ENCODE measurements at places on chromosomes 1 and 21.

DNA sequence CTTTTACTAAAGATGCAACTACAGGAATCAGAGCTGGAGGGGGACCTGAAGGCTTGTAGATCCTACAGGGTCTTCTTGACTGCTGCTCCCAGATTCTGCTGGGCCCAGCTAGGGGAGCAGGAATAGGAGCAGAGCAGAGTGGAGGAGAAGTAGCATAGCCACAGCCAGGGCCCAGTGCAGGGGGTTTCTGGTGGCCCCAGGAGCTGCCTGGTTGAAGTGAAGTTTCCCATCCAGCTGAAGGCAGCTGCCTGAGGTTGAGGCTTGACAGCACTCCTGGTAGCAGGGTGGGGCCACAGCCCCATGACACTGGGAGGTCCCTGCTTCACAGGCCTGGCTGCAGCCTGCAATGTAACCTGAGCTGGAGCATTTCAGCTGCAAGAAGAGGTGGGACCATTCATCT, 2.0 kb upstream of the INPP5B start:
- peaks cover 32% of the 10 kb centered on the region for H3K4me1 ChIP-seq
- no peak overlapping the region for H3K4me3 ChIP-seq
- DNase-seq, result no peak
- H3K36me3 ChIP-seq, result peaks cover 2% of the 10 kb centered on the region
- H3K27ac ChIP-seq, result peak overlapping the region; percentile 44

DNA sequence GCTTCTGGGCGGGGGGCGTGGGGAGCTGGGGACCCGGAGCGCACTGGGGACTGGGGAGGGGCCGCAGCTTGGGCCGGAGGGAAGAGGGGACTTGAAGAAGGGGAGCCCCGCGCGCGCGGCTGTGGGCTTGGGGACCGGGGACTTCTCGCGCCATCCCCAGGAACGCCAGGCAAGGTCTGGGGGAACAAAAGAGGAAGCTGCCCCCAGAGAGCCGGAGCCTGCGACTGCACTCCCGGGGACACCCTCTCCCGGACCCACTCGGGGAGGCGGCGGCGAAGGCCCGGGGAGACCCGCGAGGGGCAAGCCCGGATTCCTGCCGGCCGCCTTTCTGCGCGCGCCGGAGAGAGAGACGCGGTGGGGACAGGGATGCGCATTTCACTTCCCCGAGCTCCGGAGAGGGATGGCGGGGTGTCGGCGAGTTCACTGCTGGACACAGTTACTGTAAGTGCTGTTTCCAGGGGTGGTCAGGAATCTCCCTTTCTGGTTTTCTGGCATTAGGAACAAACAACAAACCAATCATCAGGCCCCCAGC, 732 bp downstream of the ABCG1 start:
- peaks cover 6% of the 10 kb centered on the region for H3K27me3 ChIP-seq
- peak overlapping the region; percentile 75 for H3K4me3 ChIP-seq
- DNase-seq, result peak; percentile 63
- no peaks in the 10 kb centered on the region for H3K36me3 ChIP-seq

GRCh38 chr1:173112129-173112528, 61.4 kb upstream of the TNFSF18 start:
- H3K4me1 ChIP-seq, result peaks cover 32% of the 10 kb centered on the region
- no peak overlapping the region for H3K27ac ChIP-seq
- no peaks in the 10 kb centered on the region for H3K36me3 ChIP-seq
- no peak overlapping the region for H3K4me3 ChIP-seq
- no peaks in the 10 kb centered on the region for H3K27me3 ChIP-seq
- peak; percentile 85 for DNase-seq

DNA sequence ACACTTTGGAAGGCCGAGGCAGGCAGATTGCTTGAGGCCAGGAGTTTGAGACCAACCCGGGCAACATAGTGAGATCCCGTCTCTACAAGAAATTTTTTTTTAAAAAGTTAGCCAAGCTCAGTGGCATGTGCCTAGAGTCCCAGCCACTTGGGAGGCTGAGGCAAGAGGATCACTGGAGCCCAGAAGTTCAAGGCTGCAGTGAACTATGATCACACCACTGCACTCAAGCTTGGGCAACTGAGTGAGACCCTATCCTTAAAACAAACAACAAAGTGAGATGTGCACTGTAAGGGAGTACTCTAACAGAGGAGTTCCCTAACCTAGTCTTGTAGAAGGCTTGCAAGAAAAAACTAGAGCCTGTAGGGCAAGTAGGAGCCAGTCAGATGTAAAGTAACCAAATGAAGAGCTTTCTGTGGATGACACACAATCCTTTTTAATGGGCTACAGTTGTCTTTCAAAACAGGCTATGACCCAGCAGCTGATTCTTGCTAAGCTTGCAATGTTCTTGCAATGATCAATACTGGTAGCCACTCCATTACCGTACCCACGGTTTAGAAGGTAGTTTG, 38.0 kb upstream of the SRP9 start:
- no peaks in the 10 kb centered on the region for H3K27me3 ChIP-seq
- H3K4me1 ChIP-seq, result no peaks in the 10 kb centered on the region
- H3K27ac ChIP-seq, result no peak overlapping the region
- H3K36me3 ChIP-seq, result no peaks in the 10 kb centered on the region
- DNase-seq, result no peak
- H3K4me3 ChIP-seq, result no peak overlapping the region

- DNase-seq, result no peak
- peaks cover 45% of the 10 kb centered on the region for H3K36me3 ChIP-seq
- no peaks in the 10 kb centered on the region for H3K4me1 ChIP-seq
- H3K4me3 ChIP-seq, result no peak overlapping the region
Measured at GRCh38 chr21:41845310-41846032, 33.7 kb downstream of the PRDM15 start.

- peaks cover 28% of the 10 kb centered on the region for H3K4me1 ChIP-seq
- no peak overlapping the region for H3K4me3 ChIP-seq
- H3K27me3 ChIP-seq, result peaks cover 2% of the 10 kb centered on the region
- no peak overlapping the region for H3K27ac ChIP-seq
- no peaks in the 10 kb centered on the region for H3K36me3 ChIP-seq
- DNase-seq, result no peak
Measured at GRCh38 chr1:92957030-92957734, 4.1 kb downstream of the DIPK1A start.

DNA sequence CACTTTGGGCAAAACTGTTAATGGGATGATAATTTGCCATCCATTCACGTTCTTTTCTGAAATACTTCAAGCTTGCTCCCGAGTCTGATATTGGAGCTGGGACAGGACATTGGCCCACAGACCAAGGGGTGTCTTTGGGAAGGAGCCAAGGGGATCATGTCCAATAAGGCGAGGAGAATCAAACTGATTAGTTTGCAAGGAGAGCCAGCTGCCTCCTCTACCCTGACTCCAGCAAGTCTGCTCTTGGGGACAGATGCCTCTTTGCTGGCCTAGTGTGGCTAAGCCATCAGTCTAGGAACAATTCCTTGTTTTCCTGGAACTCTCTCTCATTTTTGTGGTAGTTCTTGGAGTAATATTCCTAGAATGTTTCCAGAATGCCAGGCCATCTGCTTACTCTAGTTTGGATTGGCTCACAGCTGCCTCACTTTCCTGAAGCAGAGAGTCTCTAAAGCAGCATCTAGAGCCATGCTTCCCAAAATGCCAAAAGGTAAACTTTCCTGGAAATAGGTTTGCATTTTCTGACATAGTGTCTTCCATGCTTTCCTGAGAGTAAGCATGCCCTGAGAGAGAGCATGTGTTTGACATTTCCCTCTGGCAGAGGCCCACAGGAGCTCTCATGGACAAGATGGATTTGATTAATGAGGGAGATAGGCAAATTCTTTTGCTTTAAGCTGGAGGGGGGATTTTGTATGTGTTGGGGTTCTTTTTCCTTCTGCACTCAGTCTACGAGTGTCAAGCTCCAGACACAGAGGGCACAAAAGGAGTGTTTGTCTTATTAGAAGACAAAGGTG, 145.6 kb downstream of the GDAP2 start:
- H3K27me3 ChIP-seq, result no peaks in the 10 kb centered on the region
- H3K4me1 ChIP-seq, result no peaks in the 10 kb centered on the region
- no peaks in the 10 kb centered on the region for H3K36me3 ChIP-seq
- no peak for DNase-seq
- no peak overlapping the region for H3K4me3 ChIP-seq

GRCh38 chr1:224333309-224333926, 3.4 kb upstream of the NVL start:
- H3K36me3 ChIP-seq, result no peaks in the 10 kb centered on the region
- no peak overlapping the region for H3K4me3 ChIP-seq
- peak; percentile 68 for DNase-seq
- H3K27me3 ChIP-seq, result no peaks in the 10 kb centered on the region

DNA sequence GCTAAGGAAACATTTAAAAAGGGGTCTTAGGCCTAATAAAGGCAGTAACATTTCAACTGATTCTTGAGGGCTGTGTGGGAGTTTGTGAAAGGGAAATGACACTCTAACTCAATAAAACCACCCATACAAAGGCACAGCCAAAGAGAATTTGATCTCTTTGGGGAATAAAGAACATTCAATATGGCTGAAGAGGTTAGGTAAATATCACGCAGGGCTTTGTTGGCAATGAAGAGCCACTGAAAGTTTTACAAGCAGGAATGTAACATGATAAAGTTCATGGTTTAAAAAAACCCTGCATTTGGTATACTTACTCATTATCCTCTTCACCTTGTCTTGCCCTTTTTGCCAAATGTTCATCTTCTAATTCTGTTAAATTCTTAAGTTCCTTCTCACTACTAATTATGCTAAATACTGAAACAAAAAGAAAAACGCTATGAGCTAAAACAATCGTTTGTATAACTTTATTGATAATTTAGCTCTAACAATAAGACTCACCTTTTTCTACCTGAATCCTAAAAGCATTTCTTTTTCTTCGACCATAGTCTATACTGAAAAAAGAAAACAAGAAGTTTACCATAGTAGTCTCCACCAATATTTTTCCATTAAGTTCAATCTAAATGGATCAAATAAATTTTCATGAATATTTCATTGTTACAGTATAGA, 12.5 kb downstream of the NVL start:
- DNase-seq, result no peak
- peaks cover 48% of the 10 kb centered on the region for H3K36me3 ChIP-seq
- no peaks in the 10 kb centered on the region for H3K4me1 ChIP-seq
- no peaks in the 10 kb centered on the region for H3K27me3 ChIP-seq

GRCh38 chr1:241022366-241022765, 334.6 kb downstream of the RGS7 start:
- H3K27ac ChIP-seq, result no peak overlapping the region
- no peaks in the 10 kb centered on the region for H3K27me3 ChIP-seq
- no peaks in the 10 kb centered on the region for H3K4me1 ChIP-seq

DNA sequence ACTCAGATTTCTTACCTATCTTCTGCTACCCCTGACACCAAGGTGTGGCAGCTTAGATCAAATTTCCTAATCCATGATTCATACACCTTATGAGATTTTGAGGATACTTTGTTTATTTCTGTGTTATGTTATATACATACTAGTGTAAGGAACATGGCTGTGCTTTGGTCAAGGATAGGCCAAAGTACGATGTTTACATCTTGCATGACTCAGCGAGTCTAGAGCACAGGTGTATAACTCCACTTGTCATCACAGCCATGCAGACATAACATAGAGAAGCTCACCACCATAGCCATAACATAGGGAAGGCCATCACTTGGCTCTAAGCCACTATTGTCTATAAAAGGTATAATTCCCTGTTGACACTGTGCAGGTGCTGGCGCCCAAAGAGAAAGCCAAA, 61.2 kb downstream of the GBP6 start:
- H3K27me3 ChIP-seq, result no peaks in the 10 kb centered on the region
- H3K4me1 ChIP-seq, result peaks cover 17% of the 10 kb centered on the region
- no peak overlapping the region for H3K27ac ChIP-seq
- H3K4me3 ChIP-seq, result no peak overlapping the region

DNA sequence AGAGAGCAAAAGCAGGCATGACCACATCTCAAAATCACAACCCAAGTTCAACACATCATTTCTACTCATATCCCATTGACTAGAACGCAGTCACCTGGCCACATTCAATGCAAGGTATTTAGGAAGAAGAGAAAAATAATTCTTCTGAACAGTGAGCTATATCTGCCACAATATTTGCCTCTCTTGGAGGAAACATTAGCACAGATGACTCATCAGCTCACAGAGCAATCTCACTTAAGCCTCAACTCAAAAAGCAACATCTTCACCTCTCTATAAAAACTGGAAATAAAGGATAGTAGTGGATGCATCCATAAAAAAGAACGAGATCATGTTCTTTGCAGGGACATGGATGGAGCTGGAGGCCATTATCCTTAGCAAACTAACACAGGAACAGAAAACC, 143.9 kb upstream of the FMN2 start:
- H3K4me3 ChIP-seq, result no peak overlapping the region
- H3K27me3 ChIP-seq, result no peaks in the 10 kb centered on the region
- H3K4me1 ChIP-seq, result peaks cover 13% of the 10 kb centered on the region
- H3K27ac ChIP-seq, result no peak overlapping the region
- no peak for DNase-seq

DNA sequence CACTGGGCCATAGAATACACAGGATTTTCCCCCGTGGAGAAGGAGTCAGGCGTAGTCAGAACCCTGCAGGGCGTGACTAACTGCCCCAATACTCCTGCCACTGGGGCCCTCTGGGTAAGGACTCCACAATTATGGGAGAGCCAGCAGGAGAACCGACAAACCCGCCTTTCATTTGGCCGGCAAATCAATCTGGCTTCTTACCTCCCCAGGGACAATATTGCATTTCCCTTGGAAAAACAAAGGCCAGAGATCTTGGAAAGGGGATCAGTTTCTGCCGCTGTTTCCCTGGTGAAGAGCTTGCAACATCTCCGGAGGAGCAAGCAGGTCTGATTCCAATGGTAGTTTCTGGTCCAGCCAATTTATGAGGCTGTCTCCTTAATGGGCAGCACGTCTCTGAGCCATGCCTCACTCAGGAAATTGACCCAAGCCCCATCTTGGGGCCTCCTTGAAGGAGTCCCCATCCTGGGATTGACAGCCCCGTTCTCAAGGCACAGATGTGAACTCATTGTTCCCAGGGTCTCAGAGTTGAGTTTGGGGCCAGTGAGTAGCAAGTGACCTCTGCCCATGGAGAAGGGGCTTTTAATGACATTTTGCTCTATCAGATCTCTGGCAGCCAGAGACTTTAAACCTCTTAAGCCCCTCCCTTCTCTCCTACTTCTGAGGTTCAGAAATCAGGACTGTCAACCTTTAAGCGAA, 4.3 kb downstream of the TRABD2B start:
- no peaks in the 10 kb centered on the region for H3K36me3 ChIP-seq
- no peak for DNase-seq
- no peak overlapping the region for H3K4me3 ChIP-seq
- no peak overlapping the region for H3K27ac ChIP-seq
- H3K27me3 ChIP-seq, result peaks cover 21% of the 10 kb centered on the region

DNA sequence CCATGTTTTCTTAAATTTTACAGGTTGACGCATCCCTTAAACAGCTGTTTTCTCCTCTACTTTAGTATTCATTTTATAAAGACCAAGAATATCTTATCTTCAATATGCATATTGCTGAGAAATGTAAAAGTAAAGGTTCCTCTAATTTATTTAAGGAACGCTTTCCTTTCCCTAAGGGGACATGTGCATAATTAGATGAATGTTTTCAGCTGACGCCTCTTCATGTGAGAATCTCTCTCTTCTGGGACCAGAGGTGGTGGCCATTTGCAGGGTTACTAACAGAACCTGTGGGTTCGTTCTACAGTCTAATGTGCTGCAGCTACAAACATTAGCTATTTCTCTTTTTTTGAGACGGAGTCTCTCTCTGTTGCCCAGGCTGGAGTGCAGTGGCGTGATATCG, 147.7 kb upstream of the L1TD1 start:
- no peaks in the 10 kb centered on the region for H3K4me1 ChIP-seq
- no peaks in the 10 kb centered on the region for H3K36me3 ChIP-seq
- H3K27ac ChIP-seq, result no peak overlapping the region
- DNase-seq, result no peak
- H3K4me3 ChIP-seq, result no peak overlapping the region
